ENCODE measurements at places on chromosomes 16 and 17. TPM values are rescaled to one million over a fixed set of nuclear protein-coding genes. Genes with fewer than 3 reads are reported as not detected.

The ABCA6 gene
- polyA plus RNA-seq: not detected

The SCGB1C2 gene
- not detected for polyA plus RNA-seq

The MAF gene
- polyA plus RNA-seq: 0.22 TPM

The HSD17B2 gene
- polyA plus RNA-seq: not detected

The PIK3R5 gene
- not detected for polyA plus RNA-seq

The TRAPPC1 gene
- 336 TPM for polyA plus RNA-seq

The TP53TG3C gene
- 0.45 TPM for polyA plus RNA-seq

The BIRC5 gene
- polyA plus RNA-seq: 116 TPM

The ZNF205 gene
- polyA plus RNA-seq: 8.5 TPM

The HSD11B2 gene
- 1.6 TPM for polyA plus RNA-seq

The CACNG1 gene
- polyA plus RNA-seq: 0.09 TPM

The GAST gene
- not detected for polyA plus RNA-seq

The TOM1L1 gene
- polyA plus RNA-seq: 56.2 TPM

The TK1 gene
- polyA plus RNA-seq: 380 TPM

The CCL22 gene
- not detected for polyA plus RNA-seq

The CACNG3 gene
- not detected for polyA plus RNA-seq

The CEP295NL gene
- 0.34 TPM for polyA plus RNA-seq

The CNTNAP4 gene
- not detected for polyA plus RNA-seq

The UMOD gene
- not detected for polyA plus RNA-seq

The P3H4 gene
- 62.1 TPM for polyA plus RNA-seq

The ABCA8 gene
- polyA plus RNA-seq: 0.61 TPM
